CD4-positive, alpha-beta T cell treated with Interleukin-15 for 4 hours (primary cell): ENCODE measurements at places on chromosomes 16 and 17.

GRCh38 chr17:34622862-34623623, 43.7 kb downstream of the TMEM132E start:
- no peak for DNase-seq

- DNase-seq = no peak
These were observed 48.5 kb upstream of the ZCCHC14 start for GRCh38 chr16:87541147-87541871.

DNA sequence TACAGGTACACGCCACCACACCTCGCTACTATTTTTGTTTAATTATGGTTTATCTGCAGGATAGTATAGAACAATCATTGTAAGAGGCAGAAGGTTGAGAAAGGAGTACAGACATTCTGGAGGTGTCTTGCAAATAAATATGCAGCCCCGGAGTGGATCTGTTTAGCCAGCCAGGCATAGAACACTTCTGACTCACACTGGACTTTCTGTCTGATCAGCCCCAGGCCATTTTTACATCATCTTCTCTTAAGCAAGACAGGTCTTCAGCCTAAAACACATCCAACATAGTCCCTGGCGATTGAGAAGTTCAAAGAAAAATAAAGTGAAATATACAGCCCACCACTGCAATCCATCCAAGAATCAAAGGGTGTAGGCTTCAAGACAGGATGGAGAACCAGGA, 81.4 kb downstream of the XYLT1 start:
- no peak for DNase-seq

DNA sequence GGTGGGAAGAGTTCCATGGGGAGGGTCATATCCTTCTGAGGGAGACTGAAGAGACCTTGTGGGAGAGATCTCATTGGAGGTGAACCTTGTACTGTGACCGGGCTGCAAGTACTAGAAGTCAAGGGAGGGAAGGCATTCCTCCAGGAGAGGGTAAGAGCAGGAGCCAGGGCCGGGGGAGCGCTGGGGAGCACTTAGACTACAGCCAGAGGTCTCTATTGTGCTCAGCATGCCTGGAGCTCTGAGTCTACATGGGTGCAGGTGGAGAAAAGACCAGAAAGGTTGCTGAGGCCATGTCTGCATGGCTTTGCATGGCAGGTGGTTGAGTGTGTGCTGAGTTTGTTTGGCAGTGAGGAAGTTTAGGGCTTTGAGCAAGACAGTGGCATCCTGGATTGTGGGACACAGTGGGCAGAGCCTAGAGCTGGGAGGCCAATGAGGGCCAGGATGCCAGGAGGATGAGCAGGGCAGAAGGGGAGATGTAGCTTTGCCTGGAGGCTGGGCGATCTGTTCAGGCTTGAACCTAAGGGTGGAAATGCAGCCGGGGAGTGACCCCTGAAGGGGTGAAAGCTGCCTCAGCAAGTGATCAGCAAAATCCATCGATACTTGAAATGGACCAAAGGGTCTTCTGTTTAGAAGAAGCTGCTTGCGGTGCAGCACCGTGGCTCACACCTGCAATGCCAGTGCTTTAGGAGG, 317.4 kb upstream of the TNRC6C start:
- DNase-seq = no peak

GRCh38 chr17:39683295-39683939, 4.4 kb downstream of the PGAP3 start:
- no peak for DNase-seq

DNA sequence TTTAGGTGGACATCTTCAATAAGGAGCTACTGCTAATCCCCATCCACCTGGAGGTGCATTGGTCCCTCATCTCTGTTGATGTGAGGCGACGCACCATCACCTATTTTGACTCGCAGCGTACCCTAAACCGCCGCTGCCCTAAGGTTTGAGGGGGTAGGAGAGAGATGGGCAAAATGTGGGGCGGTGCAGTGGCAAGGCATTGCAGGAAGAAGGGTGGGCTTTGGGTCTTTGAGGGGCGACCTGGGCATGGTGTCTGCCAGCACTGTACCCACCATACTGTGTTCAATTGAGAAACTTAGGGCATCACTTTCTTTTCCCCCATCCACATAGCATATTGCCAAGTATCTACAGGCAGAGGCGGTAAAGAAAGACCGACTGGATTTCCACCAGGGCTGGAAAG, 8.6 kb downstream of the SENP3 start:
- no peak for DNase-seq

DNA sequence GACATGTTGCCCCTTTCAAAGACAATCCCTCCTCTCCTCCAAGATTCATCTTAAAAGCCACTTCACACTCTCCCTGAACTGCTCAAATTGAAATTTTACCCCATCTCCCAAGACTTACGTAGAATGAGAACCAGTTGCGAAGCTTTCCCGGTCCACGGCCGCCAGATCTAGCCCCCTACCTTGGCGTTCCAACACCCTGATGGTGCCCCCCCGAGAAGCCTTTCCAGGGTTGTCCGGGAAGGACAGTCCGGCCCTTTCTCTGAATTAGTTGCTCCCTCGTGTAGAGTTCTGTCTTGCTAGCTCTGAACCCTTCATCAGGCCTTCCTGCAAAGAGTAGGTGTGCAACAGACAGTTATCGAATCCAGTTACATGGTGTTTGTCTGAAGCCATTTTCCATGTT, 60.0 kb upstream of the DNAH17 start:
- DNase-seq = no peak
